ENCODE measurements at places on chromosomes 3 and 15. TPM values are rescaled to one million over a fixed set of nuclear protein-coding genes. Genes with fewer than 3 reads are reported as not detected.

The NPAP1 gene
- not detected for total RNA-seq

The RASGRF1 gene
- total RNA-seq: 0.64 TPM

The ZNF620 gene
- 1.8 TPM for total RNA-seq

The PFKFB4 gene
- total RNA-seq: 15.7 TPM

The ZNF662 gene
- total RNA-seq: not detected

The PARP15 gene
- not detected for total RNA-seq

The ITIH1 gene
- total RNA-seq: not detected

The KBTBD13 gene
- total RNA-seq: not detected

The ADGRG7 gene
- not detected for total RNA-seq

The CFAP100 gene
- not detected for total RNA-seq

The LYZL4 gene
- total RNA-seq: not detected

The CKMT1A gene
- total RNA-seq: 2.7 TPM

The APEH gene
- total RNA-seq: 60.4 TPM

The ZNF80 gene
- not detected for total RNA-seq

The HYAL3 gene
- 5.4 TPM for total RNA-seq

The SCN11A gene
- total RNA-seq: not detected

The CDC25A gene
- total RNA-seq: 12.3 TPM

The TM6SF1 gene
- total RNA-seq: not detected

The IQCF5 gene
- not detected for total RNA-seq

The CACNA2D2 gene
- total RNA-seq: 0.58 TPM

The MORC1 gene
- total RNA-seq: not detected

The GOLGA6C gene
- total RNA-seq: not detected

The SLCO3A1 gene
- total RNA-seq: 32.0 TPM

The FSTL1 gene
- total RNA-seq: 68.6 TPM

The ERICH6 gene
- not detected for total RNA-seq

The STRA6 gene
- 68.8 TPM for total RNA-seq

The CCDC71 gene
- 14.9 TPM for total RNA-seq

The HRG gene
- total RNA-seq: not detected

The SOX14 gene
- not detected for total RNA-seq
